ENCODE measurements at places on chromosomes 7 and 10.

DNA sequence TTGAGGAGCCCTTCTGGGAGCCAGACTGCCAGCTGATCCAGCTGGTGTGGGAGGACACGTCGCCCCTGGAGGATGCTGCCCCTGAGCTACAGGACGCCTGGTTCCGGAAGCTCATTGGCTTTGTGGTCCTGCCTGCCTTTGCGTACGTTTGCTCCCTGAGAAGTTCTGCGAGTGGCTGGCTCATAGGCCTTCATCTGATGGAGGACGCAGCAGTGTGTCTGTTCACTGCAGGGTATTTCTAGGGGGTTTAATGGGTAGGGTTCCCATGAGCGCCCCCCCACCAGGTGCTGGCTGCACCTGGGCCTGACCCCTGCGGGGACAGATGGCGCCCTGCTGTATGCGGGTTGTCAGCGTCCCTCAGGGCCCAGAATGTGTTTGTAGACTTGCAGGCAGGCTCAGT, 5.0 kb downstream of the PAOX start:
- no peak for DNase-seq

DNA sequence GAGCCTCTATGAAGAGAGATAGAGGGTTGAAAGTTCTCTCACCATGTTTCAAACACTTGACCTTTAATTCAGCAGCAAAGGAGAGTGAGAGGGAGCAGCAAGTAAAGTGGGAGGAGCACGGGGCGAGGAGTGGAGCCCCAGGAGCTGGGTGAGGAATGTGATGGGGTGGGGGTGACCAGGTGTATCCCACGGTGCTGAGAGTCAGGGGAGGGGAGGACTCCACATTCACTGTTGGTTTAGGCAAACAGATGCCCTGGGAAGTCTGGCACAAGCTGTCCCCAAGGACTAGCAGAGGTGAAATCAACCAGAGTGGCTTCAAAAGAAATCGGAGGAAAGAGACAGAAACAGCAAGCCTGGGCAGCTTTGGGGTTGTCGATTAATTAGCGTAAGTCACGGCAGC, 101.8 kb upstream of the PITRM1 start:
- DNase-seq, result no peak

DNA sequence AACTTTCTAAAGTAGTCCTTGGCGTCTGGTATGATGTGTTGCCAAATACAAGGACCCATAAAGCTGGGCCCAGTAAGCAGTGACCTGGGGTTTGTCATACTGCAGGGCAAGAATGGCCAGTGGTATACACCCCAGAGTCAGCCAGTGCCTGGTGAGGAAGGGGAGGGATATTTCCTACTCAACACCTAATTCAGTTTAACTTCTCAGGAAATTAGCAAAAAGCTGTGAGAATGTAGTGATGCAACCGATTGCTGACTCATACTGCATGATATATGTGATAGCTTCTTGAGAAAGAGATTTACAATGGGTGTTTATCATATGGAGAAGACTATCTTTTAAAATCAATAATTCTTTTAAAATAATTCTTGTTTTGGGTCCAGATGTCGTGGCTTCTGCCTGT, 889.3 kb upstream of the CELF2 start:
- no peak for DNase-seq

GRCh38 chr7:41979834-41980307, 257.1 kb downstream of the GLI3 start:
- no peak for DNase-seq

DNA sequence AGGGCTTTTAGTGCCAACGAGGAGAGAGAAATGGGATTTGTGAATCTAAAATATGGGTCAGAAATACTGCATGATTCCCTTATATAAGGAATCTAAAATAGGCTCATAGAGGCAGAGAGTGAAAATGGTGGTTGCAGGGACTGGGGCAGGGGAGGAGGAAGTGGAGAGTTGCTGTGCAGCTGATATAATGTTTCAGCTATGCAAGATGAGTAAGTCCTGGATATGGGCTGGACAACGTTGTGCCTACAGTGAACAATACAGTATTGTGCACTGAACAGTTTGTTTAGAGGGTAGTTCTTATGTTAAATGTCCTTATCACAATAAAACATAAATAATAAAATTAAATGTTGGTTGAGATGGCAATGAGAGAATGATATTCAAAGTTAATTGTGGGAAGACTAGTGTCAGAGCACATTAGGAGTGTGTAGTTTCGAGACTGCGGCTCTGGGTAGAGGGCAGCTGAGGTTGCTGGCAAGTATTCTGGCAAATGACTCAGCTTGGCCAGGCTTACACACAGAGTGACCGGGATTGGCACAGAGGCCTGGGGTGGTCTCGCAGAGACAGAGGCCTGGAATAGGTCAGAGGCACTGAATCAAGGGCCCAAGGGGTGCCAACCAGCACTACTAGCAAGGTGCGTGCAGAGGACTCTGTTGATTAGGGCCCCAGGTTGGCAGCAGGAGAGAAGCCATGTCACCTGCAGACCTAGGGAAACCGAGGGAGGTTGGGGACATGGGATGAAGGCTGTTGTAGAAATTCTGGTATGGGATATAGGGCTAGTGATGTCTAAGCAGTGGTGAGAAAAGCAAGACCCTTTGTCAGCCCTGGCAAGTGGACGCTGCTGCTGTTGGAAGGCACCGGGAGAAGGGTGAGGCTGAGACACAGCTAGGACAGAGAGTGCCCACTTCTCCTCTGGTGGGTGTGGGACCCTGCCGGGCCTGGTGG, 2.8 kb upstream of the DEPP1 start:
- no peak for DNase-seq

DNA sequence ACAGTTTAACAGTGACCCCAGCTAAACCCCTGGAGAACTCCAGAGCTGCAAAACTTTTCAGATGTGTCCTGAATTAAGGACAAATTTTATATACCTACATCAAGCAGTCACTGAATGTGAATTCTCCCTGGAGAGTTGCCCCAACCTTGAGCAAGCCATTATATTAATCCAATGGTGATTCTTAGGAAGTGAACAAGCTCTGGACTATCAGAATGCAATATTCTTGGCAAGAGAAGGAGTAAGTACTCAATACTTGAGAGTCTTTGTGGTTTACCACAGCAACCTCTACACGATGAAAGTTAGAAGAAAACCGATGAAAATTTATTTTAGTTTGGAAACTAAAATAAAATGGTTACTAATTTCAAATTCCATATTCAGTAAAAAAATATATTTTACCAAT, 19.3 kb upstream of the ZNF365 start:
- DNase-seq, result no peak

DNA sequence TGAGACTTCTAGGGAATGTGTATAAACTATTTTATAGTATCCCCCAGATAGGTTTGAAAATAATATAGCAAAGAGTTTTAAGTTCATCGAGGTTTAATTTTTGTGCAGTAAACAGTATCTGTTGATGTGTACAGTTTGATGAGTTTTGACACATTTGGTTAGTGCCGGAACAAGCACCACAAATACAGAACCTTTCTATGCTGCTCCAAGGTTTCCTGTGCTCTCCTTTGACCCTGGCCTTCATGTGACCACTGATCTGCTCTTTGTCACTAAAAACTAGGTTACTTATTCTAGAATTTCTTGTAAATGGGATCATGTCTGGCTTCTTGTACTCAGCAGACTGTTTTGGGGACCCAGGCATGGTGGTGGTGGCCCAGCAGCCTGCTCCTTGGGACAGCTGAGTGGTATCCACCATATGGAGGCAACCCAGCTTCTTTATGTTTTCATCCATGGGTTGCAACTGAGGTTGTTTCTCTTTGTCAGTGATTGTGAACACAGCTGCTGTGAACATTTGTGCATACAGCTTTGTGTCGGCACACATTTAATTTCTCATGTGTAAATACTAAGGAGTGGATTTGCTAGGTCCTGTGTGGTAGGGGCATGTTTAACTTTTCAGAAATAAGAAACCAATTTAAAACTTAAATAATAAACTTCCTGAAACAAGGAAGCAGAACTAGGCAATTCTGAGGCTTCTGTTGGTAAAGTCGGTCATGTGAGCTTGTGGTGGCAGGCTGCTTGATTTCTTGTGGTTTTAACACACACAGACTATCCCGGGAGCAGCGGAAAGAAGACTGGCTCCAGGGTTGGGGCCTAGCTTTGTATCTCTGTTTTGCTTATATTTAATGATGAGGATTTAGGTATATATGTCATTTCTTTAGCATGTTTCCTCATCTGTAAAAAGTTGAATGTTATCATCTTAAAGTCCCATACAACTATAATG, 219.4 kb downstream of the ABCA13 start:
- DNase-seq, result no peak

GRCh38 chr7:126487728-126488442, 764.9 kb downstream of the GRM8 start:
- DNase-seq, result no peak

- DNase-seq, result peak; percentile 6
Observed at GRCh38 chr10:97278491-97278989, 13.9 kb downstream of the ARHGAP19 start.

DNA sequence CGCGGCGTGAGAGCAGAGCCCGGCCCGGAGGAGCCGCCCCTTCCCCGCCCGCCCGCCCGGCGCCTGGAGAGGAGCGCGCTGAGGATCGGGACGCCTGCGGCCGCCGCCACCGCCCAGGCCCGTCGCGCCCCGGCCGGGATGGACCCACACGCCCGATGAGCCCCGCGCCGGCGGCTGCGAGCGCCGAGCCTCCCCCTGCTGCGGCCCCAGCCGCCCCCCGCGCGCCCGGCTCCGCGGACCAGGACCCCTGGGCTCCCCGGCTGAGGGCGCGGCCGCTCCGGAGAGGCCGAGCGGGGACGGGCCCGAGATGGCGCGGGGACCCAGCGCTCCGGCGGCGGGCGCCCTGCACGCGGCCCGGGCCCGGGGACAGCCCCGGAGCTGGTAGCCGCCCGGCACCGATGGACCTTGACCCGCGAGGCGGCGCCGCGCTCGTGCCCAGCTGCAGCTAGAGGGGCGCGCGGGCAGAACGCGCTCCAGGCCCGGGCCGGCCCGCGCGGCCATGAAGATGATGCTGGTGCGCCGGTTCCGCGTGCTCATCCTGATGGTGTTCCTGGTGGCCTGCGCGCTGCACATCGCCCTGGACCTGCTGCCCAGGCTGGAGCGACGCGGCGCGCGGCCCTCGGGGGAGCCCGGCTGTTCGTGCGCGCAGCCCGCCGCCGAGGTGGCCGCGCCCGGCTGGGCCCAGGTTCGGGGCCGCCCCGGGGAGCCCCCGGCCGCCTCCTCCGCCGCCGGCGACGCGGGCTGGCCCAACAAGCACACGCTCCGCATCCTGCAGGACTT, 520 bp downstream of the FAM20C start:
- DNase-seq, result no peak

- DNase-seq, result no peak
Observed at GRCh38 chr10:50896721-50897120, 11.3 kb upstream of the A1CF start.

DNA sequence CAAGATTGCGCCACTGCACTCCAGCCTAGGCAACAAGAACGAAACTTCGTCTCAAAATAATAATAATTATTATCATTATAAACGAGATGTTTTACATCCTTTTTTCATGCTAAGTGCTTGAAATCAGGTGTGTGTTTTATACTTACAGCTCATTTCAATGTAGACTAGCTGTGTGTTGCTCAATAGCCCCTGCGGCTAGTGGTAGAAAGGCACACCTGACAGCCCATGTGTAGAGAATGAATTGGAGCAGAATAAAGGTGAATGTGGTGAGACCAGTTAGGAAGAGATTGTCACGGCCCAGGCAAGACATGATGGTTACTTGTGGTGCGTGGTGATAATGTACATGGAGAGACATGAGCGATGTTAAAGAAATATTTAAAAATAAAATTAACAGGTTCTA, 86.7 kb upstream of the TMEM26 start:
- no peak for DNase-seq

- DNase-seq, result no peak
Observed at GRCh38 chr10:28012990-28013515, 14.2 kb upstream of the ODAD2 start.

- no peak for DNase-seq
Observed at GRCh38 chr7:67754651-67755050, 758.0 kb downstream of the TYW1 start.

GRCh38 chr7:139340808-139341057, 404 bp upstream of the FMC1 start:
- DNase-seq, result no peak

- DNase-seq, result no peak
Observed at GRCh38 chr7:29453021-29453420, 110.6 kb upstream of the PRR15 start.

DNA sequence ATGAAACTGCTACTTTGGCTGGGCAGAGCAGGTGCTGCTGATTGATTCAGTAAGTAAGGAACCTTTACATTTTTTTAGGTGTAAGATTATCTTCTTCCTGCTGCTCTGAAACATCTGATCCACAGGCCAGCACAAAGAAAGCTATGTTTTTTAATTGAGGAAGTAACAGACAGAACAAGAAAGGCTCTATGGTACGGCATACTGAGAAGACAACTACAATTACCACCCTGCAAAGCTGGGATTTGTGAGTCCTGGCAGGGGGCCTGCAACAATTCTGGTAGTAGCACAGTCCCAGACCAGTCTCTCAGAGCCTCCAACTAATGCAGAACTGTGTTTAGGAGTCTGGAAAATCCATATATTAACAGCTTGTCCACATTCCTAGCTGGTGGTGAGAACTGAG, 103.0 kb upstream of the LRRTM3 start:
- no peak for DNase-seq

GRCh38 chr7:151572136-151572535, 52.4 kb upstream of the RHEB start:
- DNase-seq, result no peak

All from NCI-H1436 treated with DMSO at 0.1 percent for 48 hours (cell line).